ENCODE measurements at places on chromosomes 1 and 21.
A peak's percentile ranks its signal among the peaks of the same experiment; 100 is the strongest.

DNA sequence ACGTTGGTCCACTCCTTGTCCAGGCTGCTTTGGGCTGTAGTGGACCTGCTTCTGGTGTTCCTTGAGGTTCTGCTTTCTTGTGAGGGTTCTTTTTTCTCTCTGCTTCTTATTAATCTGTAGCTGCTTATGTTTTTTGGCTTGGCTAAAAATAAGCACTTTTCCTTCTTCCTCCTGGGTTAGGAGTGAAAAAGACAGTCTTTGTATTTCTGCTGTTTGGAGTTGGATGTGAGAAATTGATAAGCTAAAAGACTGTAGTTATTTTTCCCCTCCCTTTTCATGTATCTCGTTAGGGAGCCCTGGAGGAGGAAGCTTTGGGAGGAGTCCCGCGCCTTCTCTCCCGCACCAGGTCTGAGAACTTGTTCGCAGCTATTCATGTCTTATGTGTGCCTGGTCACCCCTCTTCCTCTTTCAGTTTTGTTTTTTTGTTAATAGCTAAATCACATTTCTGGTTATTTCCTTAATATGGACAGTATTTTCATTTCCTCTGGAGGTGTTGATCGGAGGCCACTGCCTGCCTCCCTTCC, 79.0 kb downstream of the GALNT2 start:
- peaks cover 77% of the 10 kb centered on the region for H3K4me1 ChIP-seq
- no peak overlapping the region for H3K4me3 ChIP-seq
- H3K27ac ChIP-seq: peak overlapping the region; percentile 13
- no peaks in the 10 kb centered on the region for H3K36me3 ChIP-seq
- no peaks in the 10 kb centered on the region for H3K27me3 ChIP-seq

DNA sequence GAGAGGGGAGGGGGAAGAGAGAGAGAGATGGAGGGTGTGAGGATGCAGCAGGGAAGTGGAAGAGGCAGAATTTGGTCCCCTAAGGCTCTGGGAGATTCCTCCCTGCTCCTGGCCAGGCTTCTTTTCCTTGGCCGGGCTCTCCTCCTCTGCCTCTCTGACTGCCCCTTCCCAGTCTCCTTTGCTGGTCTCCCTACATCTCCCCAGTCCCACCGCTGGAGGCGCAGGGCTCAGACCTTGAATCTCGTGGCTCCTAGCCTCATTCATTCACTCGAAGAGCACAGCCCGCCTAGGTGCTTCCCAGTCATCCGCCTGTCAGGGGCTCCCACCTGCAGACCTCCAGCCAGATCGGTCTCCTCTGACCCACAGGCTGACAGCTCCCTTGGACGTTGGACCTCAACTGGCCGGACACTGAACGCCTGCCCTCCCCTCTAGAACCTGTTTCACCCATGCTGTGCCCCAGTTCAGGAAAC, 76.5 kb downstream of the VWA5B1 start:
- no peaks in the 10 kb centered on the region for H3K36me3 ChIP-seq
- peak; percentile 81 for DNase-seq
- peak overlapping the region; percentile 57 for H3K4me3 ChIP-seq
- H3K27me3 ChIP-seq: peaks cover 94% of the 10 kb centered on the region

GRCh38 chr1:6302568-6302967, 41.7 kb upstream of the GPR153 start:
- peaks cover 23% of the 10 kb centered on the region for H3K36me3 ChIP-seq
- H3K4me1 ChIP-seq: no peaks in the 10 kb centered on the region
- no peaks in the 10 kb centered on the region for H3K27me3 ChIP-seq
- no peak for DNase-seq
- no peak overlapping the region for H3K4me3 ChIP-seq
- peak overlapping the region; percentile 76 for H3K27ac ChIP-seq

- no peak overlapping the region for H3K4me3 ChIP-seq
- H3K27me3 ChIP-seq: no peaks in the 10 kb centered on the region
- no peak for DNase-seq
- H3K27ac ChIP-seq: no peak overlapping the region
Observed at GRCh38 chr1:92902406-92902744, 58.9 kb downstream of the DIPK1A start.

- no peaks in the 10 kb centered on the region for H3K27me3 ChIP-seq
- H3K4me3 ChIP-seq: no peak overlapping the region
- no peak for DNase-seq
- no peak overlapping the region for H3K27ac ChIP-seq
Observed at GRCh38 chr21:35136106-35136505, 87.0 kb upstream of the RUNX1 start.

DNA sequence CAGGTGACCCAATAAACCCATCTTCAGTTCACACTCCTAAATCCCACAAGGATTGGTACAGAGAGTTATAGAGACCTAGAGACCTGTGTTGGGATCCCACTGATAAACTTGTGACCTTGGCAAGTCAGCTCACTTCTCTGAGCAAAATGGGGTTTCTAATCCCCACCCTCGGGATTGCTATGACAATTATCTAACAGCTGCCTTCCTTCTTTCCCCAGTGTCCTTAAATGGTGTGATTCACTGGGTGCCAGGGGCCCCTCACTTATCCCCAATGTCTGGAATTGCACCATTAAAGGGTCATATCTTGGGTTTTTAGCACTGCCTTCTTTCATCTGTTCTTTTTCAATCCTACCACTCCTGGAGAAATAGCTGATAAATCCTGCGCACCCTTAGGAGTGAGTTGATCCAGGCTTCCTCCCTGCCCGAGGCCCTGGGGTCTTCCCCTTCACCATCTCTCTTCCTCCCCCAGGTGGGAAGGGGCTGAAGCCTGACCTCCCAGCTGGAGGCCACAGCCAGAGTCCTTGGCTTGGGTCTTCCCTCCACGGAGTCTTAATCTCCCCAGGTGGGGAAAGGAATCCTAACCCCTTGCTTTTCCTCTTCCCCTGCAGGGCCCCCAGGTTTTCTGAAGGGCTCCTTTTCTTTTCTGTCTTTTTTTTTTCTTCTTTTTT, 39.7 kb downstream of the LACTBL1 start:
- H3K36me3 ChIP-seq: peaks cover 4% of the 10 kb centered on the region
- no peak overlapping the region for H3K27ac ChIP-seq
- no peak for DNase-seq
- peaks cover 3% of the 10 kb centered on the region for H3K27me3 ChIP-seq
- no peak overlapping the region for H3K4me3 ChIP-seq

DNA sequence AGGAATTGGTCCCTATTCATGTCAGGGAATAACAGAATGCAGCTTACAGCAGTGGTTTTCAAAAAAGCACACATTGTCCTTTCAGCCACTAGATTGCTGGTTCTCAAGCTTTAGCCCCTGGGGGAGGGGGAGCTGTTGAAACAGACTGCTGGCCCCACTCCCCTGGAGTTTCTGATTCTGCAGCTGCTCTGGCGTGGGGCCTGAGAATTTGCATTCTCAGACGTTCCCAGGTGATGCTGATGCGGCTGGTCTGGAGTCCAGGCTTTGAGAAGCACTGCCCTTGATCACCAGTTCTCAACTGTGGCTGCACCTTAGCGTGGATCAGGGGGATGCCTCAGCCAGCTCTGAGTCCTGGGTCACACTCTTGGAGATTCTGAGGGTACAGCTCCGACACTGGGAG, 62.7 kb upstream of the LAPTM5 start:
- H3K4me1 ChIP-seq: peaks cover 31% of the 10 kb centered on the region
- no peak overlapping the region for H3K27ac ChIP-seq
- H3K36me3 ChIP-seq: no peaks in the 10 kb centered on the region
- H3K4me3 ChIP-seq: no peak overlapping the region

GRCh38 chr1:192952646-192953045, 106.5 kb downstream of the UCHL5 start:
- no peak overlapping the region for H3K4me3 ChIP-seq
- no peaks in the 10 kb centered on the region for H3K4me1 ChIP-seq
- H3K36me3 ChIP-seq: no peaks in the 10 kb centered on the region
- H3K27me3 ChIP-seq: no peaks in the 10 kb centered on the region

- H3K36me3 ChIP-seq: no peaks in the 10 kb centered on the region
- DNase-seq: no peak
- H3K27ac ChIP-seq: no peak overlapping the region
- H3K27me3 ChIP-seq: peaks cover 32% of the 10 kb centered on the region
- H3K4me3 ChIP-seq: no peak overlapping the region
- peaks cover 8% of the 10 kb centered on the region for H3K4me1 ChIP-seq
Observed at GRCh38 chr1:40856656-40857302, 5.4 kb downstream of the CITED4 start.

DNA sequence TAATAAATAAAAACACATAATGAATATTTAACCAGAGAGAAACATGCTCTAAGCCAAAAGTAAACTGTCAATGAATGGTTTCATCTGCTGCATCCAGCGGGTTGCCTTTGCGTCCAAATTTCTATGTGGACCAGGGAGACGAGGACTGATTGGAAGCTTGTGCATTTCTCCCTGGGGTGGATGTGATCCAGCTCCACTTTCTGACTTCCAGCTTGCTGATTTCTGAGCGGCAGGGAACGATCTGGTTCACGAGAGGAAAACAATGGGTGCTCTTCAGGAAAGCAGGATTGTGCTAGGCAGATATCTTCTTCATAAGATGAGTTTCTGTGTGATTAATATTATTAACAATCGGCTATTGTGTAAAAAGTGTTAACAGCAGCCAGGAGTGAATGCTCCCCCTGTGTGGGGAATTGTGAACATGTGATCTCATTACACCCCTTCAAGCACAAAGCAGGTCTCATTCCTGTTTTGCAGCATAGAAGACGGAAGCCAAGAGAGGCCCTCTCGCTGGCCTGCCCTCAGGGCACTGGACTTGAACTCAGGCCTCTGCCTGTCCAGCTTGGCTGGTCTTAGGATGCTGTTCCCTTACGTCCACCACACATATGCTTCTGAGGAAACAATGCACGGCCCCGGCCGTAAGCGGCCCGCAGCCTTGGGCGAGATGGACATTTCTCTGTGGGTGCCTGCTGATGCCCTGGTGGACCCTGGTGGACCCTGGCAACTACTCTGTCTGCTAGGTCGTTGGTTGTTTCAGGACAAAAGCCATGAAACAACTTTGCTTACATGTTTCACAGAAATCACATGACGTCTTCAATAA, 183.4 kb upstream of the C1orf174 start:
- no peaks in the 10 kb centered on the region for H3K4me1 ChIP-seq
- DNase-seq: no peak
- peaks cover 84% of the 10 kb centered on the region for H3K36me3 ChIP-seq
- no peak overlapping the region for H3K27ac ChIP-seq
- no peak overlapping the region for H3K4me3 ChIP-seq

- H3K27me3 ChIP-seq: no peaks in the 10 kb centered on the region
- peaks cover 6% of the 10 kb centered on the region for H3K4me1 ChIP-seq
- H3K4me3 ChIP-seq: no peak overlapping the region
- no peak for DNase-seq
- no peaks in the 10 kb centered on the region for H3K36me3 ChIP-seq
- H3K27ac ChIP-seq: no peak overlapping the region
Observed at GRCh38 chr1:215040190-215040589, 42.3 kb upstream of the KCNK2 start.

GRCh38 chr1:30505853-30506252, 217.5 kb downstream of the MATN1 start:
- H3K27me3 ChIP-seq: peaks cover 5% of the 10 kb centered on the region
- DNase-seq: no peak
- H3K4me1 ChIP-seq: peaks cover 8% of the 10 kb centered on the region
- H3K27ac ChIP-seq: no peak overlapping the region

DNA sequence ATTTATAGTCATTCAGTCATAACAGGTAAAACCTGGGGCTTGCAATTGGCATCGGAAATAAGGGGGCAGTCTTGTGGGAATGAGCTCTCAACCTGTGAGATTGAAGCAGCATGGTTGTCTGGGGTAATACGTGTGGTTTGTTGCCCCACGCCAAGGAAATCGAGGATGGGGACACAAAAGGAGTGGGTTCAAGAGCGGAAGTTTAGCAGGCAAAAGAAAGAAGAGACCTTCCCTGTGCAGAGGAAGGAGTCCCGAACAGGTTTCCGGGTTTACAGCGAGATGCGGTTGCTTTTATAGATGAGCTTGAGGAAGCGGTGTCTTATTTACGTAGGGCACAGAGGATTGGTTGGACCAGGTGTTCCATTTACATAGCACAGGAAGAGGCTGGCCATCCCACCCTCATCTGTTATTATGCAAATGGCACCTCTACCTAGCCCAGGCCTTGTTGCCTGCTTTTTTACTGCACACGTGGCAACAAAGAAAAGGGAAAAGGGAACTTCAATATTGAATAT, 37.3 kb downstream of the IFNAR1 start:
- peaks cover 4% of the 10 kb centered on the region for H3K27me3 ChIP-seq
- H3K36me3 ChIP-seq: peaks cover 16% of the 10 kb centered on the region
- H3K4me3 ChIP-seq: peak overlapping the region; percentile 52
- DNase-seq: peak; percentile 51
- H3K4me1 ChIP-seq: peaks cover 18% of the 10 kb centered on the region

- no peak overlapping the region for H3K27ac ChIP-seq
- no peaks in the 10 kb centered on the region for H3K4me1 ChIP-seq
- no peak for DNase-seq
- peaks cover 7% of the 10 kb centered on the region for H3K27me3 ChIP-seq
- H3K4me3 ChIP-seq: no peak overlapping the region
Observed at GRCh38 chr1:3417934-3418333, 36.5 kb upstream of the ARHGEF16 start.

- H3K27me3 ChIP-seq: no peaks in the 10 kb centered on the region
- peaks cover 19% of the 10 kb centered on the region for H3K36me3 ChIP-seq
- H3K4me1 ChIP-seq: peaks cover 18% of the 10 kb centered on the region
- no peak overlapping the region for H3K4me3 ChIP-seq
Observed at GRCh38 chr1:9586147-9586766, 2.5 kb upstream of the TMEM201 start.

- no peaks in the 10 kb centered on the region for H3K36me3 ChIP-seq
- H3K4me3 ChIP-seq: peak overlapping the region; percentile 73
- peaks cover 60% of the 10 kb centered on the region for H3K27me3 ChIP-seq
- H3K4me1 ChIP-seq: peaks cover 36% of the 10 kb centered on the region
Observed at GRCh38 chr21:32413697-32414578, 1.4 kb downstream of the EVA1C start.

DNA sequence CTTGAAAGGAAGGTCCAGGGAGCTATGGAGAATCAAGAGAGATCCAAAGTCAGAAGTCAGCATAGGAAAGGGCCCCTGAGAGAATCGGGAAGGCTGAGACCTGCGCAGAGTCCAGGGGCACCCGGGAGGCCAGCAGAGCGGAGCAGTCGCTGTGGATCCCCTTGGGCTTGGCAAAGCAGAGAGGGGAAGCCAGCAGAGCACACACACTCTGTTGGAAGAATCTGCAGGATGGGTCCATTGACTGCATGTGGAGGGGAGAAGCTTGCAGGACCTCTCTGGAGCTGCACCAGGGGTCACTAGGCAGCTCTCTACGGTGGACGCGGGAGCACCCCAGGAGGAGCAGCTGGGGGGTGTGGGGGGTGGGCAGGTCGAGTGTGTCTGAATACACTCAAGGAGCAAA, 6.4 kb downstream of the RIPK4 start:
- H3K36me3 ChIP-seq: peaks cover 20% of the 10 kb centered on the region
- peak overlapping the region; percentile 82 for H3K4me3 ChIP-seq
- H3K27ac ChIP-seq: 0 out of 2 replicates have a peak overlapping the region, but pooled peaks have one; percentile 35
- peaks cover 49% of the 10 kb centered on the region for H3K27me3 ChIP-seq
- DNase-seq: no peak
- H3K4me1 ChIP-seq: peaks cover 83% of the 10 kb centered on the region

DNA sequence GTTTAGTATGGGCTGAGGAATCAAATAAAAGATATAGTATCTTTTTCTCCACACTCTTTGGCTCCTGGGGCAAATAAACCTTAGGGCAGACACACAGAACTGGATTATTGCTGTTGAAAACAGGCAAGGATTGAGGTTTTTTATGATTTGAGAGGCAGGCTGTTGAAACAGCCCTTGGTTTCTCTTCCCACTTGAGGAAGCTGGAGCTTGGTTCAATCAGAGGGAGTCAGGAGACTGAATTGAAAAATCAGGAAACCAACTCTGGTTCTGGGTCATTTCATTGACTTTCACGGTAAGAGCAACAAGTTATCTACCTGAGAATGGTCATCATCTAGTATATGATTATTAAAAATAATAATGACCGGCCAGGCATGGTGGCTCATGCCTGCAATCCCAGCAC, 108.4 kb downstream of the CNIH3 start:
- no peak for DNase-seq
- H3K4me1 ChIP-seq: peaks cover 21% of the 10 kb centered on the region
- H3K36me3 ChIP-seq: no peaks in the 10 kb centered on the region
- H3K4me3 ChIP-seq: no peak overlapping the region
- no peaks in the 10 kb centered on the region for H3K27me3 ChIP-seq
